Endodermal cell (in vitro differentiated cells): ENCODE measurements at places on chromosomes 6 and 20. TPM values are rescaled to one million over a fixed set of nuclear protein-coding genes. Genes with fewer than 3 reads are reported as not detected.

DNA sequence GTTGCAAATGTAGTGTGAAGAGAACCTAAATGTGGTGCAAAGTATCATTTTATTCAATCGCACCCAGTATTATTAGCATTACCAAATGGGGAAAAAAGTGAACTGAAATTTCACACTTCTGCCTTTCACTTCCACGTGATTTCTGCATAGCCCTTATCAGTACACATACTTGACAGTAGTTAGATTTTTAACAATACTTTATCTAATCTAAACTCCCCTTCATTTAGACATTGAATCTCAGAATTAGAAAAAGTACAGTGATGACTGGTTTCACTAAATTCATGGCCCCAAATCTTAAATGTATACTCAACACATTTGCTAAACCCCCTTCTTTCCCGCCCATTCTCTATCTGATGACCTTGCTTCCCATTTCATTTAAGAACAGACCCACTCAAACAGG, 14.3 kb downstream of the STX7 start:
- H3K36me3 ChIP-seq, result peaks cover 53% of the 10 kb centered on the region
- H3K27ac ChIP-seq, result no peak overlapping the region
- H3K27me3 ChIP-seq, result no peaks in the 10 kb centered on the region
- DNase-seq, result no peak
- H3K4me1 ChIP-seq, result no peaks in the 10 kb centered on the region
- H3K4me3 ChIP-seq, result no peak overlapping the region

GRCh38 chr6:87705070-87705691, 3.1 kb upstream of the AKIRIN2 start:
- H3K4me1 ChIP-seq, result no peaks in the 10 kb centered on the region
- H3K36me3 ChIP-seq, result no peaks in the 10 kb centered on the region
- H3K27ac ChIP-seq, result no peak overlapping the region
- DNase-seq, result no peak
- no peak overlapping the region for H3K4me3 ChIP-seq

GRCh38 chr6:56756791-56757587, 114.3 kb upstream of the DST start:
- DNase-seq, result no peak
- H3K4me1 ChIP-seq, result peaks cover 2% of the 10 kb centered on the region
- no peaks in the 10 kb centered on the region for H3K27me3 ChIP-seq
- no peak overlapping the region for H3K27ac ChIP-seq
- no peaks in the 10 kb centered on the region for H3K36me3 ChIP-seq

The CTAGE9 gene
- total RNA-seq, result not detected in 3 replicates

GRCh38 chr6:109253366-109253765, 128.9 kb downstream of the CD164 start:
- no peak for DNase-seq
- no peak overlapping the region for H3K4me3 ChIP-seq
- H3K4me1 ChIP-seq, result no peaks in the 10 kb centered on the region
- H3K36me3 ChIP-seq, result no peaks in the 10 kb centered on the region
- H3K27me3 ChIP-seq, result no peaks in the 10 kb centered on the region

The CRIP3 gene
- total RNA-seq, result 13.0 and 13.4 TPM in 2 replicates

GRCh38 chr6:110815015-110815410, 256 bp downstream of the CDK19 start:
- no peaks in the 10 kb centered on the region for H3K27me3 ChIP-seq
- H3K27ac ChIP-seq, result peak overlapping the region; percentile 98
- no peaks in the 10 kb centered on the region for H3K4me1 ChIP-seq
- no peaks in the 10 kb centered on the region for H3K36me3 ChIP-seq
- H3K4me3 ChIP-seq, result peak overlapping the region; percentile 91

GRCh38 chr6:157036245-157036711, 259.1 kb downstream of the ARID1B start:
- H3K36me3 ChIP-seq, result no peaks in the 10 kb centered on the region
- H3K27me3 ChIP-seq, result no peaks in the 10 kb centered on the region
- peak overlapping the region; percentile 3 for H3K27ac ChIP-seq

DNA sequence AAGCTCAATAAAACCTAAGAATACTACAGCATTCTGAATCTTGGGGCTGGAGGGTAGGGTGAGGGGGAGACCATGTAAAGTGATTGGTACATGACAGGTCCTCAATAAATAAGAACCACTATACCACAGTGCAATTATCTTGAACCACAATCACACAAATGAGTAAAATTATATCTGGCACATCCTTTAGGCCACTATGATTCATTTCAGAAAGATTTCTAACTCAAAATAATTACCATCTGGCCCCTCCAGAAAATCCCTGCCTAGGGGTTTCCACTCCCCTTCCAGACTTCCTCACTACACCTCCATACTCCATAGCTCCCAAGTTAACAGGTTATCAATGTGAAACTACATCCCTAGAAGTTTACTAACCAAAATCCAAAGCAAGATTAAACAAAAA, 19.7 kb downstream of the AKIRIN2 start:
- H3K36me3 ChIP-seq, result peaks cover 39% of the 10 kb centered on the region
- H3K27ac ChIP-seq, result no peak overlapping the region
- H3K4me1 ChIP-seq, result peaks cover 11% of the 10 kb centered on the region

- H3K4me1 ChIP-seq, result no peaks in the 10 kb centered on the region
- no peaks in the 10 kb centered on the region for H3K27me3 ChIP-seq
- no peak overlapping the region for H3K27ac ChIP-seq
- no peak overlapping the region for H3K4me3 ChIP-seq
- DNase-seq, result peak; percentile 0
Measured at GRCh38 chr6:154361476-154361875, 4.9 kb upstream of the IPCEF1 start.

GRCh38 chr6:129262661-129263060, 379.7 kb downstream of the LAMA2 start:
- no peak overlapping the region for H3K4me3 ChIP-seq
- no peaks in the 10 kb centered on the region for H3K36me3 ChIP-seq
- no peak for DNase-seq
- no peaks in the 10 kb centered on the region for H3K4me1 ChIP-seq
- no peaks in the 10 kb centered on the region for H3K27me3 ChIP-seq

GRCh38 chr20:25467441-25467840, 60.0 kb downstream of the GINS1 start:
- H3K27me3 ChIP-seq, result no peaks in the 10 kb centered on the region
- H3K4me3 ChIP-seq, result no peak overlapping the region
- no peak overlapping the region for H3K27ac ChIP-seq
- peaks cover 82% of the 10 kb centered on the region for H3K36me3 ChIP-seq

The TMEM244 gene
- not detected in 2 replicates for total RNA-seq

- no peaks in the 10 kb centered on the region for H3K36me3 ChIP-seq
- no peak for DNase-seq
- H3K4me3 ChIP-seq, result no peak overlapping the region
- H3K27me3 ChIP-seq, result no peaks in the 10 kb centered on the region
- no peak overlapping the region for H3K27ac ChIP-seq
Measured at GRCh38 chr6:68958327-68958726, 323.2 kb downstream of the ADGRB3 start.

The XPO5 gene
- total RNA-seq, result 66.0 to 82.6 TPM (median 70.8 TPM) in 3 replicates

The MYCT1 gene
- 15.9 and 17.2 TPM in 2 replicates for total RNA-seq

The ETV7 gene
- total RNA-seq, result 0.21 to 0.49 TPM (median 0.42 TPM) in 3 replicates
